ENCODE measurements at places on chromosomes 11 and 22.

GRCh38 chr11:115221461-115222069, 282.6 kb downstream of the CADM1 start:
- DNase-seq = no peak

- no peak for DNase-seq
These were observed 5.6 kb downstream of the SLC36A4 start for GRCh38 chr11:93192163-93192562.

DNA sequence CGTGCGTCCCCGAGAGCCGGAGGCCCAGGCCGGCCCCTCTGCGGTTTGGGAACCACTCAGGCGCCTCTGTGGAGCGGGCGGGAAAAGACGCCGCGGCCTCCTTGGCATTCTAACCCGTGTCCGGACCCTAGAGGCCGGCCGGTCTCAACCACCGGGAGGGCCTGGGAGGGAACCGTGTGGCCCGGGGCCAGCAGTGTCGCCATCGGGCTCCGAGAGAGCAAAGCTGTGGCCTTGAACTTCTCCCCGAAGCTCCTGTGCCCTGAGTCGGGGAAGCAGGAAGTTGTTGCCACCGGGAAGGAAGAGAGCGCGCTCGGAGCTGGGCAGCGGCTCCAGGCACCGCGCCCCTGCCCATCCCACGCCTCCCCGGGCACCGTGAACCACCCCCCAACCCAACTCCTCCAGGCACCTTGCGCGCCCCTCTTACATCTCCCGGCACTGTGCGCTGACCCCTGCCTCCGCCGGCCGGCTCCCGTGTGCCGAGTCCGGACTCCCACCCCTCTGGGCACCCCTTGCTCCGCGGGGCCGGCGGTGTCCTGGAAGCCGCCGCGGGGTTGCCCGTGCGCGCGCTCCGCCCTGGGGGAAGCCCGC, 80.0 kb upstream of the PPARA start:
- no peak for DNase-seq

- no peak for DNase-seq
These were observed 79.4 kb downstream of the ZC3H12C start for GRCh38 chr11:110172468-110173065.

- no peak for DNase-seq
These were observed 390.6 kb downstream of the SOX6 start for GRCh38 chr11:15965562-15966250.

DNA sequence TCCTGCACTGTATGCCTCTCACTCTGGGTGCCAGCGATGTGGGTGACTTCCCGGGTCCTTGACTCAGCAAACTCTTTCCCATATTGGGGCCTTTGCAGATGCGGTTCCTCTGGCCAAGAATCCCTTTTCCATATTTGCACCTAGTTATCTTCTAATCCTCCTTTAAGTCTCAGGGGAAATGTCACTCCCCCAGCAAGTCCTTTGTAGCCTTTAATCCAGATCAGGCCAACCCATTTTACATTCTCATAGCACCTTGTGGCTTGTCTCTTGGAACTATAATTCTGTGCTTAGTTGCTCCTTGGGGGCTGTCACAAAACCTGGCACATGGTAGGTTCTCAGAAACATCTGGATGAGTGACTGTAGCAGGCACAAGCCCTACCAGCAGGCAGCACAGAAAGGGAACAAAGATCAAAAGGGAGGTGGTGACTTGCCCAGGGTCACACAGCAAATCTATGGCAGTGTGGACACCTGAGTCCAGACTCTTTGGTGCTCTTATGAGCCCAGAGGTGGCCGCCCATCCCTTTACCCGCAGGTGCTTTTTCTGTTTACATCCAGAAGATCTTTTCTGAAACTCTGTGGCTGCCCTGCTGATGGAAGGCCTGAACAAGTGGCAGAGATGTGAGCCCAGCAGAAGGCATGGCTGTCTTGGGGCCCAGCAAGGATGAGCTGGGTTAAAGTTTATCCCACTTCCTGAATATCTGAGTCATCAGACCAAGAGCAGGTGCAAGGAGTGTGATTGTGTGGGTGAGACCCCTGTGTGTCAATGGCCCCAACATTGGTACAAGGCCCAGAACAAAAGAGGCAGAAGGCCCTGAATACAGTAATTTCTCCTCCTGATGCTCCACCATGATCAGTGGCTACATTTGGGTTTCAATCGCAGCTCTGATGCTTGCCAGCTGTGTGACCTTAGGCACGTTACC, 78.6 kb upstream of the GRK3 start:
- DNase-seq = no peak

- no peak for DNase-seq
These were observed 32.6 kb upstream of the PRAME start for GRCh38 chr22:22591348-22592299.

- DNase-seq = no peak
These were observed 1040.0 kb downstream of the NTM start for GRCh38 chr11:132410383-132410782.

DNA sequence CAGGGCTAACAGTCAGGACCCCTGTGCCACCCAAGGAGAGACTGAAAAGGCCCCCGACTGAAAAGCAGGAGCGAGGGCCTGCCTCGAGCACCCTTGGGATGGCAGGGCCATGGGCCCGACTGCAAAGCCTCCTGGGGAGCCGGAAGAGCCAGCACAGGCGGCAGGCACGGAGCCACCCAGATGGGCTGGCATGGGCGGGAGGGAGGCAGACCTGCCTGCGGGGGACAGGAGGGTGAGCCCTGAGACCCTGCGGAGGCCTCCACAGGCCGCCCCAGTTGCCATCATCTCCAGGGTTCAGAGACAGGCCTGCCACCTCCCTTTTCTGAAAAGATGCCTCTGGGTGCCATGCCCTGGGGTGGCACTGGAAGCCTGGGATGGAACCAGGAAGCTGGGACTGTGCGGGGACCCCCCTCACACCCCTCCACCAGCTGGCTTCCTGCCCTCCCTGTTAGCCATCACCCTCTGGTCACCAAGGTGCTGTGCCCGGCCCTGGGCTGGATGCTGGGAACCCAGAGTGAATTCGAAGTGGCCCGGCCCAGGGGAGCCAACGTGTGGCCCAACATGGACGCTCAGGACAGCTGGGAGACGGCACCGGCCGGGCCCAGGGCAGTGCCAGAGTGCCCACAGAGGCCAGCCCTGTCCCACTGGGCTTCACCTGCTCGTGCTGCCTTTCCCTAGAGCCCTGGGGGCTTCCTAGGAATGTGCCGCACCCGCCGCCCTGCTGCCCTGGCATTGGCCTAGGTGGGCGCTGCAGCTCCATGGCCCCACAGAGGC, 13.8 kb downstream of the TSPAN32 start:
- DNase-seq = no peak

DNA sequence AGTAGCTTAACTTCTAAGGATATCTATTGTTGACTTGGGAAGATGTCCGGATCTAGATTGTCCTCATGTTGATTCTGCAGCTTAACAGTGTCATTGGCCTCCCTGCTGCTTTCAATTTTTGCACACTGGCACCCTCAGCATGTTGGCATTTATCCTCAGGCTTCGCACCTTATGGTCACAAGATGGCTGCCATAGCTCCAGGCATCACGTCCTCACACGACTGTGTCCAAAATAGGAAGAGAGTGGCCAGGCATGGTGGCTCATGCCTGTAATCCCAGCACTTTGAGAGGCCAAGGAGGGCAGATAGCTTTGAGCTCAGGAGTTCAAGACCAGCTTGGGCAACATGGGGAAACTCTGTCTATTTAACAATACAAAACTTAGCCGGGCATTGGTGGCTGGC, 58.3 kb upstream of the RASD2 start:
- DNase-seq = no peak

DNA sequence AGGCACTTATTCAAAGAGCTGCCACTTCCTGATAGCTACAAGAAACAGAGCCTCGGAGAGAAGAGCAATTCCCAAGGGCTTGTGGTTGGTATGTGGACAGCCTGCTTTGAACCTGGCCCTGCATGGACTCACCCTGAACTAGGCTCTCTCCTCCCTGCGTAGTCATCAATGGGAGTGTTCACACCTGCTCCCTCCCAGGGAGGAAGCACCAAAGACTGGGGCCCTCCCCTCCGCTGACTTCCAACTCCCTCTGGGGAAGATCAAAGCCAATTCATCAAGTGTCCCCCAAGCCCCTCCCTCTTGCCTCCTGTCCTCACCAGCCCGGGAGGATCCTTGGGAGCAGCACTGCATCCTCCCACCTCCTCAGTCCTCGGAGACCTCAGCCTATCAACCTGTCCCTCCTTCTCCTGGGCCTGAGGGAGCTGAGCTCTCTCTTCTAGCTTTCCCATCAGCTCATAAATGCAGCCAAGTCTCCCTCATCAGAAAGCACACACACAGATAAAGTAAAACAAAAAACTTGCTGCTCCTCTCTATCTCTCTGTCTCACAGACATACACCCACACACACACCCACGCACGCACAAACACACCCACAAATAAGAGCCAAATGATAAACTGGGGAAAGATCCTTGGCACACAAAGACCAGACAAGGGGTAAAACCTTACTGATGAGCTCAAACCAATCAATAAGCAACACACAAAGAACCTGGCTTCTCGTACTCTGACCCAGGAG, 3.3 kb downstream of the A4GALT start:
- no peak for DNase-seq

DNA sequence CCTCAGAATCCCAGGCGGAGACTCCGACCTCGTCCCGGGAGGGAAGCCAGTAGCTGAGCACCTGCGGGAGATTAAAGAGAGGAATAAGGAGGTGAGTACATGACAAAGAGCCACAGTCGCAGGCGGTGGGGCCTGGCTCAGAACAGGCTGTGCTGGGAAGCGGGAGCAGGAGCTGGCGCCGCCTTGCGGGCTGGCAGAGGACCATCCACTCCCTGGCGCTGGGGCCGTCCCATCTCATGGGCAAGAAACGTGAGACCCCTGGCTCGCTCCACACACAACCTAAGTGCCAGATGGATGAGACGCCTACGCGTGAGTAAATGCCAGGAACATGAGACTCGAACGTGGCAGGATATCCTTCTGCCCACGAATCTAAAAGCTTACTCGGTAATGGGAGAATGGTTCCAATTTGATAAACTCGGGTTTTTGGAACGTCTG, 6.3 kb downstream of the CEND1 start:
- peak; percentile 18 for DNase-seq

DNA sequence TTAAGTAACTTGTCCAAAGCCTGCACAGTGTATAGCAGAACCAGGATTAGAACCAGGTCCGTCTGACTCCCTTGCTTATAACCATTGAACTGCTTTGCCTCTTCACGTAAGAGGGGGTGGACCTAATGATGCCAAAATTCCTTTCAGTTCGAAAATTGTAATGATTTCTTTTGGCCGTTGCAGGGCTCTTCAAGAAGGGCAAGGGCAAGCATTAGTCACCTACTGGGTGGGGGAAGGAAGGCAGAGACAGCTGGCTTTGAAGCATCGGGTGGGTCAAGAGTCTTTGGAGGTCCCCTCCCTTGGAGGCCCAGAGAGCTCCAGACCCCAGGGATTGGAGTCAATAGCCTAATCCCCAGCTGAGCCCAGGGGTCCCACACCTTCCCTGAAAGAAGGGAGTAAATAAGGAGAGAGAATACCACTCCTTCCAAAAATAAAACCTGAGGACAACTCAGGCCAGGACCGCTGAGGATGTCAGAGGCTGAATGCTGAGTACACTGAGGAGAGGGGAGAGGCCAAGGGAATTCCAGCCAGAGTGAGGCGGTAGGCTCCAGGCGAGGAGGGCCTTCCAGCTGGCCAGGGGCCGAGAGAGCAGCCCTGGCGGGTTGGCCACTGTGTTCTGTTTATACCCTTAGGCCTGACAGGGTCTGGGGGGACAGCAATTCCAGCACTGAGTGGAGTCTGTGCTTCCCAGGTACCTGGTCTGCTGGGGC, 14.1 kb downstream of the CREB3L1 start:
- no peak for DNase-seq

GRCh38 chr11:69483691-69484426, 2.4 kb downstream of the LINC01488 start:
- no peak for DNase-seq

DNA sequence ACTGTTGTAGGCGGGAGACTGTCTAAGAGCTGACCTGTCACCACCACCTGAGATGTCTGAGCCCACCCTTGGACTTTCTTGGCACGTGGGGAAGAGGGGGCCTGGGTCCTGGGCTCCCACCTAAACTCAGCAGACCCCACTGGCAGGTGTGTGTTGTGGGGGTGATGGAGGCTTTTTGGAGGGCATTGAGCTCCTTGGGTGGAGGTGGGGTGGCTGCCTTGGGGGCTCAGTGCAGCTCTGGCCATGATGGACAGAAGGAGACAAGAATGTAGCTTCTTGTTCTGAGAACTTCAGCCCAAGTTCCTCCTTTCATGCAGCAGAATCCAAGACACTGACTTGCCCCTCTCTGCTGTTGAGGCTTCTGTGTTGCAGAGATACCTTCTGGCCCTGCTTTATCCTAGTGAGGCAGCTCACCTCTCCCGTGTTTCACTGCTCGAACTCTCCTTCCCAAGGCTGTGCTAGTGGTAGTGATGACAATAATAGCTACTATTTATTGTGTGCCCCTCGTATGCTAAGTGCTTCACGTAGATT, 116.6 kb upstream of the OR4B1 start:
- no peak for DNase-seq

DNA sequence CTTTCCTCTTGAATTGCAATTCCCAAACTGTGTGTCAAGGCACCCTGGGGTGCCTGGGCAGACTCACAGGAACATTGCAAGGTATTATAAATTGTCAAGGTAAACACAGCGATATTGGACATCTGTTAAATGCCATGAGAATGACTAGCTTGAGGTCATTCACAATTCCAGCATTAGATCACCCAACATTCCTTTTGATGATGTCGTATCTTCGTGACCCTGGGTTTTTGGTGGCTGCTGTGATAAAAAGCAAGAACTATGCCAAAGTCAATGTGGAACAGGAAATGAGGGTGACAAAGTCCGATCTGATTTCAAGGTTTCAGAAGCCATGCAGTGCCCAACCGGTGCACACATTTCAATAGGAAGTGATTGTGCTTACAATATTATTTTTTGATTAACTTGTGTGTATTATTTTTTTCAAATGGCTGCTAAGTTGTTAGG, 458.4 kb downstream of the MIAT start:
- no peak for DNase-seq

- no peak for DNase-seq
These were observed 15.8 kb downstream of the UPB1 start for GRCh38 chr22:24510637-24511625.

DNA sequence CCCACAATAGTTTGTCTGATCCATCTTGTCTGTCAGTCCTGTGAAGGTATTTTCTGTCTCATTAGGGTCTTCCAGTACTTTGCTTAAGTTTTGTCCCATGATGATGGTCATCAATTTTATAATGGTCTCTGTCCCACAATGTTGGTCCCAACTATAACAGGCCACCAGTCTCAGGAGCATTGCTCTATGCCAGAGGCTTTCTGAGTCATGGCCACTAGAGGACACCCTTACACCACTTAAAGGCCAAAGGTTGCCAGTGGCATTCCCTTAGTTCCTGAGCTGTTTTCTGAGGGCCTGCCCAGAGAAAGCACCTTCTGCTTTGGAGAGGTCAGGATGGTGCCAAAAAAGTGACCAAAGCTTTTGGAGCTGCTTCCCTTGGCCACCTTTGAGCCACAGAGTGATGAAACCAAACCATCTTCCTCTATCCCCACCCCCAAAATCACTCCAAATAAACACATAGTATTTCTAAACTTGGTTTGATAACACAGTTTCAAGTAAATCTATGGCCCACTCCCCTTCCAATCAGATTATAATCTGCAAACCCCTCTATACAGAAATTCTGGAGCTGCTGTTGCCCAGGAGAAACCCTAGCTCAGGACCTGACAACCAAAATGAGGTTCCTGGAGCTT, 19.3 kb downstream of the EIF3F start:
- DNase-seq = peak; percentile 60

GRCh38 chr11:117426941-117427340, 99.3 kb downstream of the CEP164 start:
- no peak for DNase-seq

Measured in CD4-positive, alpha-beta T cell treated with Interleukin-2 at 100 ng/mL for 4 hours (primary cell).